ENCODE measurements at places on chromosomes 6 and 20.

- DNase-seq, result no peak
Observed at GRCh38 chr6:121590916-121591315, 155.5 kb downstream of the GJA1 start.

GRCh38 chr6:157677235-157677634 is 145.8 kb upstream of the SNX9 start:
- DNase-seq, result no peak

DNA sequence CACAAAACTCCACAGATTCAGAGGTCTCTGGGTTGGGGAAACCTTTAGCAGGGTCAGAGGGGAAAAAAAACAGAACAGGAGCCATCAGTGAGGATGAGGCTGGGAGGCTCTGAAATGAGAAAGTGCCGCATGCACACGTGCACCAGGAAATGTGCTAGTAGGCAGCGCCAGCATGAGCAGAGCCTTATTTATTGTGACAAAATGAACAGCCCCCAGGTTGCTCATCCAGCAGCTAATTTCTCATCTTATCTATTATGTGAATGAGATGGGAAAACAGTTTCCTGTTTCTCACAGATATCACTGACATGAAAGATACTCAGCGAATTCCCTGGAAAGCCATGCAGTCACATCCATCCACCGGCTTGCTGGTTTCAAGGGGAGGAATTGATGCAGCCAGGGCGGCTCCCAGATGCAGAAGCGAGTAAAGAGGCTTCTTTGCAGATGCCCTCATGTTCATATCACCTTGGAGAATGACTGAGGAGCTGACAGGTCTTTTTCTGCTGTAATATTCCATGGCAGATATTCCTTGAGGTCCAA is 176.1 kb downstream of the MBOAT1 start:
- DNase-seq, result no peak

DNA sequence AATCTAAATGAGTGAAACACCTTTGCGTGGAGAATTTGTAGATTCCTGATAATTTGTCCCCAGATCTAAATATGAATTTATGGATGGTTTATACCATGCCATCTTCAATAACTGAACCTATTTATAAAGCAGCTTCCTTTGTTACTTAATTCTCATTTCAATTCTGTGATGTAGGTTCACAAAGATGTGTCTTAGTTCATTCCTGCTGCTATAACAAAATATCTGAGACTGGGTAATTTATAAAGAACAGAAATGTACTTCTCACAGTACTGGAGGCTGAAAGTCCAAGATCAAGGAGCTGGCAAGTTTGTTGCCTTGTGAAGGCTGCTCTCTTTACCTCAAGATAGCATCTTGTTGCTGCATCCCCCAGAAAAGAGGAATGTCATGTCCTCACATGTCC is 2.1 kb upstream of the TFB1M start:
- DNase-seq, result no peak

DNA sequence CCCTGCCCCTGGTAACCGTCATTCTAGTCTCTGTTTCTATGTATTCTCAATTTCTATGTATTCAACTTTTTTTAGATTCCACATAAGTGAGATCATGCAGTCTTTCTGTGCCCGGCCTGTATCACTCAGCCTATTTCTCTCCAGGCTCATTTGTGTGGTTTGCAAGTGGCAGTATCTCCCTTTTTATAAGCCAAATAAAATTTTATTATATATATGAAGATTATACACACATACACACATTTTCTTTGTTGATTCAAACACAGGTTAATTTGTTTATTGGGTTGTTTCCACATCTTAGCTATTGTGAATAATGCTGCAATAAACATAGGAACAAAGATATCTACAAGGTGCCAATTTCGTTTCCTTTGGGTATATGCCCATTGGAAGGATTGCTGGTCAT is 571.7 kb downstream of the DHX35 start:
- DNase-seq, result no peak

DNA sequence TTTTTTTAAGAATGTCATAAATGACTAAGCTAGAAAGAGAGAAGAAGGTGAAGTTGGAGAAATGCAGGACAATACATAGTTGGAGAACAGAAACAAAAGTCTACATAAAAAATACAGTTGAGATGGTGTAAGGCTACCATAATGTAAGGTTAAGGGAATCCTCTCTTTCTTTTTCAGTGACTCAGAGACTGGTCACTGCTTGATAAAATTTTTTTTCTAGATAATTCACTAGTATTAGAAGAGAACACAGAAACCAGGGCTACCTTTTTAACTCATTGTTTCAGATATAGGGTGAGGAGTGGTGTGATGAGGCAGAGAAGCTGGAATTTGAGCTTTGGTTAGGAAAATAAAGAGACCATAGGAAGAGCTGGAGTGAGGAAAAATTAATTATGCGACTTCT is 18.2 kb upstream of the EDN1 start:
- DNase-seq, result no peak

DNA sequence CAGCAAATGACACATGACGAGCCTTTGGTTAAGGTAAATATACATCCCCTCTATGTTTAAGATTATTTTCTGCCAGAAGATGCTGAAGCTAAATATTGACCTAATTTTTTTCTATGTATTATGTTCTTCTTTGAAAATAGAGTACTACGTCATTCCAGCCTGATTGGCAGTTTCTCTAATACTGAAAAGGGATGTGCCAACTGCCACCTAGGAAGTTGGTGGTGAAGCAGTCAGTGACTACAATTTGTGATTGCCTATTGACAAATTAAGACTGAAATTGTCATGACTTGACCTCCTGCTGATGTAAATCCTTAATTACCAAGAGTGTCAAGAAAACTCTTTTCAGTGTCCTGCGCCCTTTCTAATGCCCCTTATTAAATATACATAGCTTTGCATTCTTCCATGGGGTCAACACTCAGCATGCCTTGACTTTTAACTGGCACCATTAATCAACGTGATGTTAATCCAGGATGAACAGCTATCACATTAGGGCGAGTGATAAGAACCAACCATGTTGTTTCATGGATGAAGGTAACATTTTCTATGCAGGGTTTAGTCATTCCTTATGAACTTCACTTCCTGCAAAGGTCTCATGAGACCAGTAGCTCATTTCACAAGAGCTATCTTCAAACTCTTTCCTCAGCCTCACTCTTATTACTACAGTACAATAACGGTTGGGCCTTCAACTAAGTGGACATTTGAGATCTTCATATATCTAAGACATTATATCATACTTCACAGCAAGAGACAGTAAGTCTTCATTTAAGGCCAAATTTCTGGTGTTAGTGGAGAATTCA is 22.5 kb upstream of the SGK1 start:
- no peak for DNase-seq

GRCh38 chr6:63487103-63487813 is 85.0 kb upstream of the LOC128125822 start:
- DNase-seq, result no peak

DNA sequence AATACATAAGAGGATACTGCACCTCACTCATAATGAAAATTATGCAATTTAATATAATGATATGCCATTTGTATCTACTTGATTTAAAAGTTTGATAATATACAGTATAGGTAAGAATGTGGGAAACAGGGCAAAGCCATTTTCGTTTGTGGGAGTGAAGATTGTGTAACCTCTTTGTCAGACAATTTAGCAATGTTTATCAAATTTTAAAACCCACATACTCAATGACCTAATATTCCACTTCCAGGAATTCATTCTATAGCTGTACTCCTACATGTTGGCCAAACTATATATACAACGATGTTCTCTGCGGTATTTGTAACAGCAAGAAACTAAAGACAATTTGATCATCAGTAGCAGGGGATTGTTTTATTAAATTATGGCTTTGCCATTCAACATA is 17.8 kb upstream of the FKBP5 start:
- DNase-seq, result no peak

DNA sequence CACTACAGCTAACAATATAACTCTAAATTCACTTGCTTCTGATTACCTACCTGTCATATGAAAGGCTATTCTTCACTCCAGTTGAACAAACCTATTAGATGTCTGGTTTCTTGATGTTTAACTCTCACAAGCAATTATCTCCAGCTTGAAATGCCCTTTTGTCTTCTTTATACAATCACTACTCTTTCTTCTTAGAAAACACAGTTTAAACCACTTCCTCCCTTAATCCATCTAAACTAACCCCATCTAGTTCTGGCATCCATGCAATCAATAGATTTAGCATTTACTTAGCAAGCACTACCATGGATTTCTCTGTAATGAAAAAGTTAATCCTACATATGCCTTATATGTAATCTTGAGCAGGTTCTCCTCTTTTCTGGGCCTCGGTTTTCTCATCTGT is 127.3 kb downstream of the ATXN1 start:
- DNase-seq, result no peak

GRCh38 chr20:55140631-55141030 is 665.2 kb downstream of the DOK5 start:
- DNase-seq, result no peak

DNA sequence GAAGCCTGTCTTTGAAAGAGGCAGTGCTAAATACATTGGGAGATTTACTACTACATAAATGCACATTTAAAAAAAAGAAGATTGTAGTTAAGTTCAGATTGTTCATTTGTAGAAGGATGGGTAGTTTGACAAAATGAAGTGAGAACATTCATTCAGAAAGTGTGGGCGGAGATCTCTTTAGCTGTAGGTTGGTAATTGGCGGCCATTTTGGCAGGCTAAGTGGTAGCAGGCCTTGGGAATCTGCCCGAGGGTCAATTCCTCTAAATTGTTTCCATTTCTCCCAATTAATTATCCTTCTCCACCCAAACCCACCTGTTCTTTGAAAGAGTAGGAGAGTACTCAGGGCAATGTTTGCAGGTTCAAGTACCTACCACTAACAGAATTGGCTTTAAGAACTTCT is 17.9 kb downstream of the SOX4 start:
- no peak for DNase-seq

DNA sequence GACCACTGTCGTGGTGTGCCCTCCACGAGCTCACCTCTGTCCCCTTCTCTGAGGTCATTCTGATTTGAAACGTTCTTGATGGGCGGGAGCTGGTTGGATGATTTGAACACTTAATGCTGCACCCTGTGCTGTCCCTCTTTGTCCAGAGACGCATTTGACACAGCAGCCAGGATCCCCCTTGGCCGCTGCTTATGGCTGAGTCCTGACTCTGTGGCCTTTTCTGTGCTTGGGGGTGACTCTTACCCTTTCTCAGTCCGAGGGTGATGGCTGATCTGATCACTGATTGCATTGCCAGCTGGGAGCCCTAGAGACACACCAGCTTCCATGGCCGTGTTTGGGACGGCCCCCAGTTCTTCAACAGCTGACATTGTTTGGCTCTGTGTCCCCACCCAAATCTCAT is 43.5 kb upstream of the FRMD1 start:
- no peak for DNase-seq

GRCh38 chr6:31422587-31422986 is 19.2 kb downstream of the MICA start:
- no peak for DNase-seq

- no peak for DNase-seq
Observed at GRCh38 chr6:36217188-36217587, 20.6 kb downstream of the BRPF3 start.

- DNase-seq, result no peak
Observed at GRCh38 chr6:112437058-112437457, 89.9 kb downstream of the RFPL4B start.

- DNase-seq, result peak; percentile 76
Observed at GRCh38 chr6:15662326-15663129, at the start of gene DTNBP1. Gene DTNBP1 (minus strand): TSS chr6:15663028. CDS start chr6:15662869, 159 bp downstream.

GRCh38 chr6:45591306-45591705 is 213.6 kb upstream of the SUPT3H start:
- no peak for DNase-seq

DNA sequence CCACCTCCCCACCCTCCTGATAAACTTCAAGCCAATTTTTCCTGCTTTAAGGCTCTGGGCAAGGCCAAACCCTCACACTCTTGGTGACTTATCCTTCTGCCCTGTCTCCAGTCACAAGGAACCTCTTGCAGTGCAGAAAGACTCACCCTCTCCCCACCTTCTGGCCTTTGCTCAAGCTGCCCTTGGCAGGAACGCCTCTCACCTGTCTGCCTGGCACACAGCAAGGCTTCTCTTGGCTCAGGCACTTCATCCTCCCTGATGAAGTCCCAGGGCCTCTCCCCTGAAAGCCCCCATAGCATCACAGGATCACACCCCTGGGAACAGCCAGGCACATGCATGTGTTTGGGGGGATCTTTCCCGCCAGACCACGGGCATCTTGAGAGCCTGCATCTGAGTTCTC is 68.8 kb upstream of the NNAT start:
- no peak for DNase-seq

DNA sequence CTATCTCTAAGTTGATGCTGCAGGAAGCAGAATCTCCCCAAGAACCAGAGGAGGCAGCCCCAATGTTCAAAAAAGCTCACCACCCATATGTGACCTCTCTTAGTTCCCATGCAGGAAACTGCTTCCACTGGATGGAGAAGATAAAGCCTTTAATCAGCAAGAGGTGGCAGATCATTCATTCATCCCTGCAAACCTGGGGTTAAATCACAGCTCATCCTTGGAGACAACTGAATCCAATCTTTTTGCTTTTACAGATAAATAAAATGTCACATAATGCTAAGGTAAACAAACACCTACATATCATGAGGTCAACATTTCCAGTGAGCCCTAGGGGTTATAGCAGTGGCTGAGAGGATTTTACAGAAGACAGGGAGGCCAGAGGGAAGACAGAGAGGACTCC is 112.7 kb upstream of the CD93 start:
- no peak for DNase-seq

GRCh38 chr6:113292646-113293422 is 564.3 kb upstream of the MARCKS start:
- no peak for DNase-seq

- no peak for DNase-seq
Observed at GRCh38 chr6:134467620-134468019, 149.7 kb upstream of the SGK1 start.

- DNase-seq, result no peak
Observed at GRCh38 chr6:1641343-1641885, 31.7 kb downstream of the FOXC1 start.

GRCh38 chr6:85483846-85484245 is 34.0 kb downstream of the NT5E start:
- no peak for DNase-seq

DNA sequence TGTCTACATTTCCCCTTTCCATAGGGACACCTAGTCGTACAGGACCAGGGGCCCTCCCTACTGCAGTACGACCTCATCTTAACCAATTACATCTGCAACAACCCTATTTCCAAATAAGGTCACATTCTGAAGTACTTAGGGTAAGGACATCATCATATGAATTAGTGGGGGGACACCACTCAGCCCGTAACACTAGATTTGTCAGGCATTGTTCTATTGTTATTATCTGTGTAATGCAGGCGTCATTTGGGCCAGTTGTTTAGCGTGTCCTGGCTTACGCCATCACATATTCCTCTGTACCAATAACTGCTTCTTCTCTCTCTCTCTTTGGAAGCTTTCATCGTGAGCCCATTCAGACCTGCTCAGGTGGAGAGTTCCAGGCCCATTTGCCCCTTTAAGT is 89.3 kb downstream of the CAP2 start:
- no peak for DNase-seq
